ENCODE measurements at places on chromosomes 3 and 15.

- no peak for DNase-seq
These were observed 27.5 kb upstream of the NDUFB4 start for GRCh38 chr3:120568598-120568997.

- peak; percentile 25 for DNase-seq
These were observed 55.2 kb downstream of the CCDC66 start for GRCh38 chr3:56612146-56612545.

DNA sequence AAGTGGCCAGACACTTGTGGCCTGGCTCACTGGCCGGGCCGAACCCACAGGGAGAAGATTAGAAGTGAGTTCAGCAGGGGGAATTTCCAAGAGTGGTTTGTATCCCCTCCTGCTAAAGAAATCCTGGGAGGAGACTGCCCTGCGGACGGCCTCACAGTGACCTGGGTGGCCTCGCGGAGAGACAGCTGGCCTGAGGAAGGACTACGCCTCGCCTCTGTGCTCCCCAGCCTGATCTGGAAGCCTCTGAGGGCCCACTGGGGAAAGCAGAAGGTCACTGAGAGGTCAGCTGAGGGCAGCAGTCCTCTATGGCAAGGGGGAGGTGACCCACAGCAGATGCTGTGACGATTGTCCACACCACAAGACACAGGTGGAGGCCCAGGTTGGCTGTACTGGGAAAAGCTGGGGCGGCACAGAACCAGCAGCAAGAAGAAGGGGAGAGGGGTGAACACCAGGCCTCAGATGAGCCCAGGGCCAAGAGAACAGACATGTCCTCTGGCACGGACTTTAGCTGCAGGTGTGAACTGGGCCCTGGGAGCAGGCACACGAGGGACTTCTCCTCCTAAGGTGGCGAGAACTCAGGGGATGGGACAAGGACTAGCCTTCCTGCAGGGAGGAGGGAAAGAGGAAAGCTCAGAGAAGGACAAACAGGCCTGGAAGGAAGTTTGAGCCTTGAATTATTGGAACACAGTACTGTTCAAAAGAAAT lies 37.2 kb upstream of the DLG1 start:
- DNase-seq, result no peak

DNA sequence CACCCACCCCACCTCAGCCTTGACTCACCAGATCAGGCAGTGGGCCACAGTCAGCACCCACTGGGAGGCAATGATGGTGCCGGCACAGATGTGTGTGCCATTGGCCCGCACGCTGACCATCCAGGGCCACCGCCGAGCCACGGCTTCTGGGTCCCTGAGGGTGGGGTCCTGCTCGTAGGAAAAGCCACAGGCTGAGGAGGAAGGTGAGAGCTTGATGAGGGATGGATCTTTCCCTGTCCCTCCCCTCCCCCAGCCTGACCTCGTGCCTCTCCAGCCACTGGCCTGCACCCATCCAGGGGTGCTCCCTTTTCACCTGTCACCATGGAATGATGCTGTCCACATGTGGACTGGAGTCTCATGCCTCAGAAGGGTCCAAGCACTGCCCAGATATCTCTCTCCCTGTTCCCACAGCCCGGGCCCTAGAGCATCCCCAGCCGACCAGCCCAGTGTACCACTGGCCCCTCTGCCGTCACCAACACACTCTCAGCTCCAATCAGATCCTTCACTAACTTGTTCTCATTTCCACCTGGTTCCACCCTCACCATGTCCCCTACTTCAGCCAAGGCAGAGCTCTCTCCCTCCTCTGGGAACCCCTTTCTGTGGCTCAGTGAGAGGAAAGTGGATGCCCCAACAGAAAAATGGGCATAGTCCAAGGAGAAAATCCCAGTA lies 2.0 kb downstream of the PRSS50 start:
- no peak for DNase-seq

DNA sequence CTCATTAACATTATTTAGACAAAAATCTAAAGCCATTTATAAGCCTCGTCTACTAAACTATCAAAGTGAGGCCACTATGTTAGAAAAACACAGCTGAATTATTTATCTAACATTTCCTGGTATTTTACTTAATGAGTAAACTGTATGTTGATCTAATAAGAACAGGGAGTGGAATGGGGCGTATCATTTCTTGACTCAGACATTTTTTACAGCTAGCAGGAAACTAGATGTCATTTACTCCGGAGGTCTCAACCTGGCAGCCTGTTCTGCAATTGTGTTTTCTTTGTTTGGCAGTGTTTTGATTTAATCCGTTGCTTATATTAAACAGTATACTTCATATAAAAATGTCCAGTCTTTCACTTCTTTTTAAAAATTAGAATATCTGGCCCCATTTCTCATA lies 79.1 kb upstream of the ABI3BP start:
- no peak for DNase-seq

- peak; percentile 86 for DNase-seq
These were observed 161.1 kb upstream of the TBL1XR1 start for GRCh38 chr3:177358091-177358976.

DNA sequence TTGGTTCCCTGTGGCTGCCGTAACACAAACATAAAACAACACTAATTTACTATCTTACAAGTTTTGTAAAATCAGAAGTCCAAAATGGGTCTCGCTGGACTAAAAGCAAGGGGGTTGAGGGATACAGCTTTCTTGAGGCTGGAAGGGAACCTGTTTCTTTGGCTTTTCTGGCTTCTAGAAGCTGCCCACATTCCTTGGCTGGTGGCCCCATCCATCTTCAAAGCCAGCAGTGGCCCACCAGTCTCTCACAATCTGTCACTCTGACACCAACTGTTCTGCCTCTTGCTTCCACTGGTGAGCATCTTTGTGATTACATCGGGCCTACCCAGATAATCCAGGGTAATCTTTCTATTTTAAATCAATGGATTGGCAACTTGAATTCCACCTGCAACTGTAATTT lies 1.1 kb upstream of the ANPEP start:
- no peak for DNase-seq

- no peak for DNase-seq
These were observed 217.0 kb downstream of the ZNF621 start for GRCh38 chr3:40741729-40742128.

GRCh38 chr3:161793194-161793930 lies 296.8 kb downstream of the OTOL1 start:
- no peak for DNase-seq

GRCh38 chr3:126083138-126083445 lies 832 bp downstream of the SLC41A3 start:
- no peak for DNase-seq

DNA sequence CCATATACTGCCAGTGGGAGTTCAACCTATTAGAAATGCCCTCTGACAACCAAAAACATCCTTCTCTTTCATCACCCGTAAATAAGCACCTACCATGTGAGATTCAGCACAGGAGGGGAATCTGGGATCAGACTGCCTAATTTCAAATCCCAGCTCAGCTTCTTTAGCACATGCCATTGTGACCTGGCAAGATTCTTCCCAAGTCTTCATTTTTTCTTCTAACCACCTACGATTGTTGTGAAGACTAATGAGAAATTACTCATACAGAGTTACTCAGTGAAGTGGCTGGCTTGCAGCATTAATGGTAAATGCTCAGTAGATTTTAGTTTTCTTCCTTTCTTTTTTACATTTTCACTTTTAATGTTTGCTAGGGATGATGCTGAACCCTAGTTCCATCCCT lies 176.7 kb downstream of the PDZRN3 start:
- DNase-seq, result no peak

DNA sequence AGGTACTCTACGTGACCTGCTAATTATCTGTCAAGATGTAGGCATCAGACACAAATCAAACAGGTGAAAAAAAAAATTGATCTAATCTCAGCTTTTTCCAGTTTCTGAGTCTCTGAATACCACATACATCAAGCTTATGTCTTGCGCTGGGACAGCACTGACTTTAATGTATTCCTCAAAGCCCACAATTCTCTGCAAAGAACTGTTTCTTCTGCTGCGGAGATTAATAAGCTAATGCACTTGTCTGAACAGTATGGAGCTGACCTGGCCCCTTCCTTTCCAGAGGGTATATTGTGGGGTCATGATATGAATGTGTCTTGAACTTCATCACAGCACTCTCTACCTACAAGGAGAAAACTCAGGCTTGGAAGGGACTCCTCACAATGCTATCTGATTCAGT lies 87.8 kb downstream of the FOXB1 start:
- DNase-seq, result no peak

DNA sequence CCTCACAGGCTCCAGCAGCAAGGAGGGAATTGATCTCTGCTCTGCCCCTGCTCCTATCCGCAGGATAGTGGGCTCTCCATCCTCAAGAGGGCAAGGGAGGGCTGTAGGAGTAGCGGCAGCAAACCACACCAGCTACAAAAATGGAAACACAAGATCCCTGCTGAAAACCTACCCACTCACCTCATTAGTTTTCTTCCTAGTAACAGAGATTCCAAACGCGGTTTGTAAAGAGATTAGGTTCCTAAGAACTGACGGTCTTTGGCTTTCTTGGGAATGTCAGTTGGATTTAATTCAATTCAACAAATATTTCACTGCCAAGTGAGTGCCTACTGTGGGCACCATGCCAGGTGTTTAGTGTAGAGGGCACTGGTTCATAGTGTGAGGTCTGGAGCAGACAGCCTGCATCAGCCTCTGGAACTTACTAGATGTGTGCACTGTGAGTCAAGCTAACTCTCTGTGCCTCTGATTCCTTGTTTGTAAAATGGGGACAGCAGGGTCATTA lies 84.7 kb downstream of the MRPL46 start:
- no peak for DNase-seq

GRCh38 chr15:74170875-74171578 lies 2.5 kb upstream of the ISLR start:
- no peak for DNase-seq

- no peak for DNase-seq
These were observed 18.7 kb downstream of the MFSD1 start for GRCh38 chr3:158820521-158820920.

DNA sequence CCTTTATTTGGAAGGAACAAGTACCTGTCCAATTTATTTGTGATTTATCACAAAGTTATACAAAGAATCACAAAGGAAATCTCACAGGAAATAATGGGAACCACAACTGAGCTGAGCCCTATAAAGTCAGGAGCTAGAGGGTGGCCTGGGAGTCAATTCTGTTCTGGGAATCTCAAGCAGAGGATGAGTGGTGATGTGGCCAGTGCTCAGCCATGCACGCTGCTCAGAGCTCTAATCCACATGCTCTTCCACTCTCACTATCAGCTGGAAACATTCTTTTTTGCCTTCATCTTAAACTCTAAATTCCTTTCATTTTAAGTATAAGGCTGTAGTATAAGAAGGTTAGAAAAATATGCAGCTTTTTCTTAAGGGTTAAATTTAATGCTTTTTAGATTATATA lies 36.6 kb downstream of the UACA start:
- no peak for DNase-seq

DNA sequence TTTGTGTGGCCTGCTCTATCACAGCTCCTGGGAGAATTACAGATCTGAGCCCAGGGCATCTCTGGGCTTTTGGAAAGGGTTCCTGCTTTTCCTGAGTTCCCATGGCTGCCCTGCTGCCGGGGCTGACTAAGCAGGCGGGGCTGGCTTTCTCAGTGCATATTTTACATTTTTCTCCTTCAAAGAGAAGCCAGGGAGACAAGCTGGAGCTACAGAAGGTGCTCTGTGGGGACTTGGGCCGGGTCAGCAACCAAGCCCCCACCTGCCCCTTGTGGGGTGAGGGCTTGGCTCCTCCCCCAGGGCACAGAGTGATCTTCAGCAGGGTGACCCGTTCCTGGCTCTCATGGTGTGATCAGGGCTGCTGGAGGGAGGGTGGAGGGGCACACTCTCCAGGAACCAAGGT lies 17.4 kb downstream of the ABTB1 start:
- no peak for DNase-seq

DNA sequence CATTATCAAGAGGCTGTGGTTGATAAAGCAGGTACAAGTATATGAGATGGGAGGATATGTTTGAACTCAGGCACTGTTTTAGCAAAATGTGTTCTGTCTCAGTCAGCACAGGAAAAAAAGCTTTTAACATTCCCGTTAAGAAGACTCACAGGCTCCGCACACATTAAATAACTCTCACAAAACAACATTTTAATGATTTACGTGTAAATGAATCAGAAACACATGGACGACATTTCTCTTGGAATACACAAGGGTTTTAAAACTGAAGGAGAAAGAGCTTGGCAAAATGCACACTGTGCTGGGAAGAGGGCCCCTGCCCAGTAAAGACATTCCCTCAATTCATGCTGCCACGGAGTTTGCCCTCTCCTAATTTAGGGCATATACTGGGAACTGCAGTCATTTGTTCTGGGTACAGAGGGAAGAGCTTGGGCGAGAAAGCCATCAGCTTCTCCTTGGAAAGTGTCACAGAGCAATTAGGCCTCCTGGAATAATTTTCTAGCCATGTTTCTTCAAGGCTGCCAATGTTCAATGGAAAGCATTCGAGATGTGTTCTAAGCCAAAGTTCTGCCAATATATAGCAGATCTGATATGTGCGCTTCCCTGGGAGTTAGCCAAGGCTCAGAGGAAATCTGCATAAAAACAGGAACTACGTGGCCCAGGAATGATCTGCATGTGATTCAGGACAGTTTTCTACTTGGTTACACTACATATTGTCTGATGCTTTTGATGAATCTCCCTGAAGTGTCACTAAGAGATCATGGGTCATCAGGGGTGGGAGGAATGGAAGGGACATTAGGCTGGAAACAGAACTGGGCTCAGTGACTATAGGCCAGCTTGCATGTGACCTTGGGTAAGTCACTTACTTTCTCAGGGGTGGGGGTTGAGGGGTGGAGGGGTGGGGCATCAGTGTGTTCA lies 2.2 kb upstream of the MASP1 start:
- no peak for DNase-seq

- no peak for DNase-seq
These were observed 535.8 kb downstream of the GABRG3 start for GRCh38 chr15:27506752-27507151.

DNA sequence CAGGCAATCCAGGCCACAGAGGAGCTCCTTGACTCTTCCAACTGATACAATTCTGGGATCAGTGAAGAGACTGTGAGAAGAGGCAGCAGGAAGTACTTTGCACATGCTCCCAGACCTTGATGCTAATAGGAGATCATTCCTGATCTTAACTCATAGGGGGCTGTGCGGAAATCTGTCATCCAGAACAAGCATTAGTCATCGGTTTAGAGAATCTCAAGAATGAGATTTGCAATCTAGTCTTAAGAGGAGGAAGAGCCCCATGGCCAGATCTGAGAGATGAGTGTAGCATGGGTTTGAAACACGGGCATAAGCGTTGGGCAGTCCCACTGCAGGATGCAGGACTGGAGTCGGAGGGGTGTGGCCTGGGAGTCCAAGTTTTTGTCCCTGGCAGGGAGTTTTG lies 1081.1 kb downstream of the NAALADL2 start:
- no peak for DNase-seq

GRCh38 chr15:65339416-65339815 lies 34.9 kb downstream of the RNU5B-1 start:
- no peak for DNase-seq

- DNase-seq, result peak; percentile 26
These were observed 5.4 kb upstream of the ALDH1A2 start for GRCh38 chr15:58070801-58071418.

GRCh38 chr3:34396956-34397355 lies 598.5 kb downstream of the PDCD6IP start:
- DNase-seq, result no peak

GRCh38 chr15:66085128-66085527 lies 168.4 kb downstream of the MEGF11 start:
- DNase-seq, result no peak

All from CD4-positive, alpha-beta T cell treated with Interleukin-17A for 1 hour (primary cell).